Heart left ventricle (tissue), 16 donors: ENCODE measurements at places on chromosomes 4 and X. TPM values are rescaled to one million over a fixed set of nuclear protein-coding genes. Genes with fewer than 3 reads are reported as not detected.

DNA sequence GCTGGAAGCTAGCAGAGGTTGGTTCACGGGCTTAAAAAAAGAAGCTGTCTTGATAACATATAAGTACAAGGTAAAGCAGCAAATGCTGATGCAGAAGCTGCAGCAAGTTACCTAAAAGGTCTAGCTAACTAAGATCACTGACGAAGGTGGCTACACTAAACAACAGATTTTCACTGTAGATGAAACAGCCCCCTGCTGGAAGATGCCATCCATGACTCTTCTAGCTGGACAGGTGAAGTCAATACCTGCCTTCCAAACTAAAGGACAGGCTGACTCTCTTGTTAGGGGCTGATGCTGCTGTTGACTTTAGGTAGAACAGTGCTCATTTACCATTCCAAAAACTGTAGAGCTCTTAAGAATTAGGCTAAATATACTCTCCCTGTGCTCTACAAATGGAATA, 99.5 kb downstream of the FBXW7 start:
- H3K36me3 ChIP-seq = no peaks in the 10 kb centered on the region
- no peak overlapping the region for H3K27ac ChIP-seq
- no peaks in the 10 kb centered on the region for H3K27me3 ChIP-seq
- peaks cover 7% of the 10 kb centered on the region for H3K4me1 ChIP-seq
- no peak overlapping the region for H3K4me3 ChIP-seq

DNA sequence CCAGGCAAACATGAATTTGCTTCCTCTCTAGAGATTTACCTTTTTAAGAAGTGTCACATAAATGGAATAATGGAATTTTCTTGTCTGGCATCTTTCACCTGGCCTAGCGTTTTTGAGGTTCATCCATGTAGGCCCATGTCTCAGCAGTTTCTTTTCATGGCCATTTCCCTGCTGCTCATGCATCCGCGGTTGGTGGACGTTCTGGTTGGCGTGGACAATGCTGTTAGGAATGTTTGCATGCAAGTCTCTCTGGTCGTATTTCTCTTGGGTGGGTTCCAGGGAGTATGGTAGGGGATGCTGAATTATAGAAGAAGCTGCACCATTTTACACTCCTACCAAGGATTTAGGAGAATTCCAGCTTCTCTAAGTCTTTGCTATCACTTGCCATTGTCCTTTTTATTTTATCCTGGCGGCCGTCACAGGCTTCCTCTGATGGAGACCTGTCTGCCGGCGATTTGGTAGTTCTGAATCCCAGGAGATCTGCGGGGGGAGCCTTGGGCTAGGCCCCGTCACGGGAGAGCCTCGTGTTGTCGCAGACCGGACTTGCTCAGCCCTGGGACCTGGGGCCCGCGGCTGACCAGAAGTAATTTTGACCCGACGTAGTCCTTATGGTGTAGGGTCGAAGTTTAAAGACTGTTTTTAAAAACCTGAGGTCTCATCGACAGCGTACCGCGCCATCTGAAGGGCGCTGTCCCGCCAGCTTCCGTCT, 56.9 kb upstream of the TADA2B start:
- H3K4me3 ChIP-seq = peak overlapping the region; percentile 88
- no peaks in the 10 kb centered on the region for H3K27me3 ChIP-seq
- H3K36me3 ChIP-seq = no peaks in the 10 kb centered on the region
- peak overlapping the region; percentile 91 for H3K27ac ChIP-seq

The ATOH1 gene
- not detected for total RNA-seq

The SERPINA7 gene
- not detected for total RNA-seq

DNA sequence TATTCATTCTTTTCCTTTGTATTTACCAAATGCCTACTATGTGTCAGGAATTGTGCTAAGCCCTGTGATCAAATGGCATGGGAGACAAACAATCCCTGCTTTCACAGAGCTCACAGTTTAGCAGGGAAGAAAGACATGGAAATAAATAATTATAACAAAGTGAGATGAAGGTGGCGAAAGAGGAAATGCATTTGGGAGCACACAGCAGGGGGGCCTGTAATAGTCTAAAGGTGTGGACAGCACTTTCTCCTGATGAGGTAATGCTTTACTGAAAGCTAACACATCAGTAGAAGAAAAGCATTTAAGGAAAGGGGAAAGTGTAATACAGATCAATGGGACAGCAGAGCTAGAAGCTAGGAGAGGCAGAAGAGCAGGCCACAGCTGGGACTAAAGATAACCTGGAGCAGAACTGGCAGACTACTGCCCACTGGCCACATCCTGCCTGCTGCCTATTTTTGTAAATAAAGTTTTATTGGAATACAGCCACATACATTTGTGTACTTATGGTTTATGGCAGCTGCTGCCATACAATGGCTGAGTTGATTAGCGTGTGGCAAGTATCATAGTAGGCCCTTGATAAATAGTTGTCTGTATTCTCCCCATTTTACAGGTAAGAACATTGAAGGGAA, 67.1 kb upstream of the TAPT1 start:
- no peaks in the 10 kb centered on the region for H3K4me1 ChIP-seq
- DNase-seq = no peak
- no peak overlapping the region for H3K27ac ChIP-seq
- no peak overlapping the region for H3K4me3 ChIP-seq

- no peak overlapping the region for H3K4me3 ChIP-seq
- no peaks in the 10 kb centered on the region for H3K4me1 ChIP-seq
- H3K27me3 ChIP-seq = no peaks in the 10 kb centered on the region
- no peak for DNase-seq
These were observed 66.7 kb downstream of the HADH start for GRCh38 chr4:108056418-108056817.

DNA sequence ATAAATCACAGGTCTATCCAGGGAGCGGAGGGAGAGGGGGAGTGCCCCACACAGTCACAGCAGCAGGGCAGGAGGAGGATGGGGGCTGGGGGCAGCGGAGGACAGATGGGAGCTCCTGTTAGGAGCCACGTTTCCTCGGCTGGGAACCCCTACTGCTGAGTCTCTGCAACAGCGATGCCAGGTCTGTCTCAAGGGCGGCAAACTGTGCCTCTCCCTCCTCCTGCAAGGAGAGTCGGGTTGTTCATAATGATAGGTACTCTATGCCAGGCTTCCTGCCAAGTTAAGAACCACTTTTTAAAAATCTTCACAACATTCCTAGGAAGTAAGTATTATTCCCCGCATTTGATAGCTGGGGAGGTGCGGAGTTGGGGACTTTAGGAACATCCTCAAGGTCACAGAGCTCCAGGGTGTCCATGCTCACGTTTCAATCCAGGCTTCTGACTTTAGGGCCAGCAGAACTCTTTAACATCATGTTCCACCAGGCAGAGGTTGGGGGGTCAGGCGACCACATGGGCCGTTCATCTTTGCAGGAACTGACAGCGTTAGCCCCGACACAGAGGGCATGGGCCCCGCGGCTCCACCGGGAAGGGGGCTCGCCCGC, 98.3 kb upstream of the MAML3 start:
- DNase-seq = no peak
- H3K4me3 ChIP-seq = peak overlapping the region; percentile 71
- peak overlapping the region; percentile 94 for H3K27ac ChIP-seq
- no peaks in the 10 kb centered on the region for H3K36me3 ChIP-seq
- peaks cover 13% of the 10 kb centered on the region for H3K4me1 ChIP-seq
- no peaks in the 10 kb centered on the region for H3K27me3 ChIP-seq

The PLXNA3 gene
- total RNA-seq = 46.6 TPM

The HSFX3 gene
- total RNA-seq = not detected

DNA sequence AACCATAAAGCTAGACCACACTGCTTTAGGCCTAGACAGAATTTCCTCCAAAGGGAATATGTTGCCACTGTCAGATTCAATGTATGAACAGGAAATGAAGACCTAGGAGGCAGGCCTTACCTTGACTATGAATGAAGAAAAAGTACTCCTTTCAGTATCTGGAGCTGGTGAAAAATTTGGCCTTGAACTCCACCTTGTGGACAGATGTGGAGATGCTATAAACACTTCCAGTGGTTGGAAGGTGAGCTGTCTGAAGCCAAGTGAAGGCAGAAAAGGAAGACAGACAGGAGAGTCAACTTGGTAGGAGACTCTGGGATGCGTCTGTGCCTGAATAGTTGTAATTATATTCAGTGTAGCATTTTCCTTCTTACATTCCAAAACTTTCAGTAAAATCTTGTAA, 17.2 kb downstream of the SPIN3 start:
- H3K4me1 ChIP-seq = no peaks in the 10 kb centered on the region
- no peaks in the 10 kb centered on the region for H3K36me3 ChIP-seq
- peak; percentile 18 for DNase-seq
- no peaks in the 10 kb centered on the region for H3K27me3 ChIP-seq

The ASB12 gene
- total RNA-seq = 2.3 TPM

The CSAG1 gene
- total RNA-seq = not detected

The TLR10 gene
- not detected for total RNA-seq

GRCh38 chr4:37682701-37683401, 3.3 kb downstream of the RELL1 start:
- no peaks in the 10 kb centered on the region for H3K27me3 ChIP-seq
- H3K36me3 ChIP-seq = no peaks in the 10 kb centered on the region
- DNase-seq = no peak

GRCh38 chrX:102712216-102712966, at the start of gene GPRASP2:
TSS of gene GPRASP2 (plus strand) at chrX:102712448. CDS start at chrX:102714870, 2,422 bp downstream.
- H3K36me3 ChIP-seq = no peaks in the 10 kb centered on the region
- peaks cover 5% of the 10 kb centered on the region for H3K4me1 ChIP-seq
- H3K4me3 ChIP-seq = peak within 1 kb of the TSS; percentile 69
- peak within 1 kb of the TSS; percentile 72 for H3K27ac ChIP-seq

The MXRA5 gene
- total RNA-seq = 37.4 TPM

- no peak overlapping the region for H3K27ac ChIP-seq
- no peaks in the 10 kb centered on the region for H3K27me3 ChIP-seq
- no peaks in the 10 kb centered on the region for H3K4me1 ChIP-seq
- DNase-seq = no peak
- no peak overlapping the region for H3K4me3 ChIP-seq
These were observed 63.1 kb downstream of the RTL9 start for GRCh38 chrX:110421500-110422455.

DNA sequence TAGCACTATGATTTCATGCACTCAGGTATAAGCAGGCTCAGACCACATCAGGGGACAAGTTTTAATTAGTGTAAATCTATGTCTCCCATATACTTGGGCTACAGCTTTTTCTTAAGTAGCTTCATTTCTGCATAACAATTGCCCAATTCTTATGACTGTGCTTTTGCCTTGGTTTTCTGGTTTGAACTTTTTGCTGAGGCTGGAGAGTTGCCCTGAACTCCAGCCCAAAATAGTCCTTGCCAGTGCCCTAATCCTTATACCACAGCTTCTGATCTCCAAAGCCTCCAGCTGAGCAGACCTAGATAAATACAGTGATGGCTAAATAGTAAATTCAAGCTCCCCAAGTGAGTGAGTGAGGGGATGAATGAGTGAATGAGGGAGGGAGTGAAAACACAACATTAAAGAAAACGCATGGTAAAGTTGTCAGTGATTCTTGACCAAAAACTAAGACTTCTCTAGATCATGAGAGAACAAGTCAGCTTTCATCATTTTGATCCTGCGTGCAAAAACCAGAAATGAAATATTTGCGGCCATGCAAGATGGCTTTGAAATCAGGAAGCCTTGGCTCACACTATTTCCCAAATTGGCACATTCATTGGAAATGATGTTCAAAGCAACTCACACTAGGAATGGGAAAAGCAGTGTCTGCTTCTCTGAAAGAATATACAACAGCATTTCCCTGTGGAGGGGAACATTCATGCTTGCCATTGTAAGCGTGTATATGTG, 437.1 kb upstream of the CTSO start:
- no peak overlapping the region for H3K4me3 ChIP-seq
- H3K27ac ChIP-seq = no peak overlapping the region
- H3K4me1 ChIP-seq = no peaks in the 10 kb centered on the region
- no peaks in the 10 kb centered on the region for H3K27me3 ChIP-seq
- H3K36me3 ChIP-seq = no peaks in the 10 kb centered on the region

The ASB5 gene
- total RNA-seq = 2.8 TPM
